ENCODE measurements at places on chromosomes 16 and 17. TPM values are rescaled to one million over a fixed set of nuclear protein-coding genes. Genes with fewer than 3 reads are reported as not detected.

TNK1 gene
- 3.5 TPM for total RNA-seq

GJC1 gene
- 0.20 TPM for total RNA-seq

SLC4A1 gene
- 0.10 TPM for total RNA-seq

GRCh38 chr17:80474231-80474960 lies 2.0 kb downstream of the NPTX1 start:
- no peak for DNase-seq

GRCh38 chr16:8937803-8938202 lies 25.9 kb downstream of the USP7 start:
- no peak for DNase-seq

DNA sequence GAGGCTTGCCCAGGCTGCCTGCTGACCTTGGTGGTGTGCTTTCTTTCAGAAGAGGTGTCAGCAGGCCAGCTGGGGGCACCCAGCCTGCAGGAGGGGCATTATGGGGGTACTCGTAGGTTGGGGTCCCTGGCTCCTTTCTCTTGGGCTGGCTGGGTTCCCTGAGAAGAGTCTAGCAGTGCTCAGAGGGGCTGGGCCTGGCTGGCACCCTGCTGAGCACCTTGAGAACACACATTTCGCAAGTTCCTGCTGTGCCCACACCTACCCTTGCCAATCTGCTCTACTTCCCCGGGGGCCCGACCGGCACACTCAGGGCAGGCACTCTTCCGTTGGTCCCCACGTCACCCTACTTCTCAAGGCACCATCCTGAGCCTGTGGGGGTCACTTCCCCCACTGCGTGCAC lies 5.1 kb downstream of the CEMP1 start:
- no peak for DNase-seq
